ENCODE measurements at places on chromosomes 7 and 10. TPM values are rescaled to one million over a fixed set of nuclear protein-coding genes. Genes with fewer than 3 reads are reported as not detected.

Gene AKR1D1
- total RNA-seq = 0.13 TPM

- DNase-seq = no peak
Measured at GRCh38 chr10:3712707-3713106, 72.3 kb downstream of the KLF6 start.

- DNase-seq = no peak
Measured at GRCh38 chr10:125846894-125847293, 23.5 kb downstream of the BCCIP start.

GRCh38 chr10:113025487-113025886, 75.4 kb downstream of the TCF7L2 start:
- no peak for DNase-seq

Gene WNT2
- total RNA-seq = not detected

DNA sequence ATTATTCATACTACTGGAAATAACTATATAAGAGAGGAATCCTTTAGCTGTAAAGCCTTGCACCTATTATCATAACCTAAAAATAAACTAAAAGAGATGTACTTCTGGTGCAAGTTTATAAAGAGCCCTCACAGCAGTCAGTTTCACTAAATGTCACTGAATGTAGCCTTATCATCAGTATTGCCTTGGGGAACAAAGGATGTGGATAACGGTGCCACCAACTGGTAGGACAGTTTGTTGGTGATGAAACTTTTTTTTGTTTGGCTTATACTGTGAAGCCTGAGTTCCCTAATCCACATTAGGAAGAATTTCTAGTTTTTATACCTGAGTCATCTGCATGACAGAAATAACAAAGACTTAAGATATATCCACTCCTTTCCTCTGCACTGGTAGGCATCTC, 117.9 kb upstream of the COL1A2 start:
- DNase-seq = peak; percentile 76

GRCh38 chr7:45696476-45696875, 122.3 kb downstream of the ADCY1 start:
- no peak for DNase-seq

GRCh38 chr7:20721086-20721810, 65.4 kb downstream of the SP8 start:
- peak; percentile 35 for DNase-seq

Gene MMD2
- not detected for total RNA-seq

- no peak for DNase-seq
Measured at GRCh38 chr10:98403812-98404504, 11.0 kb downstream of the PYROXD2 start.

DNA sequence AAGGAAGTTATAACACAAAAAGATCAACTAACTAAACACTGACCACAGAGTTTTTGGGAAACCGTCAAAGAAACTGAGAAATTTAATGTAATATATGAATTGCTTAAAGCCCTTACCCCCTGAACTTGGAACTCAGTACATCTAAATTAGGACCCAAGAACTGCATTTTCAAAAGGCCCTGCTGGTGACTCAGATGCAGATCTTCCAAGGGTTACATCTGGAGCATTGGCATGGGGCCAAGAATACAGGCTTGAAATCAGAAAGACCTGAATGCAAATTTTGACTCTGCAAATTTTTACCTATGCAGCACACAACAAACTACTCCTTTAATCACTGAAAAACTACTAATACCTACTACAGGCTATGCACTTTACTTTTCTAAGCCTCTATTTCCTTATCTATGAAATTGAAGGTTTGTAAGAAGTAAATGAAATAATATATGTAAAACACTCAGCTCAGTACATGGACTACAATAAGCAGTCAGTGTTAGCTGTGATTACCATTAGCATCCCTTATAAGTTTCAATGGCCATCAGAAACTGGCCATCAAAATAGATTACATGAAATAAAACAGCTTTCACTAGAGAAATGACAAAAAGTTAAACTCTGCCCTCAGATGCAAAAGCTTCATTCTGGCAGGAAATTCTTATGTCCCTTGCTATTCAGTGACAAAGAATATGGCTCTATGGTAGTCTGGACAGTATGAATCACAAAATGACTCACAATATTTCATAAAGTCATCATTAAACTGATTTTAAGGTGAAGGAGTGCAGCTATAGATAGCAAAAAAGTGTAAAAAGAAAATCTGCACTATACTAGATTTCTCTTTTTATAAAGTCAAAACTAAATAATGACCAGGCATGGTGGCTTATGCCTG, 43.6 kb downstream of the NSUN6 start:
- DNase-seq = peak; percentile 14

DNA sequence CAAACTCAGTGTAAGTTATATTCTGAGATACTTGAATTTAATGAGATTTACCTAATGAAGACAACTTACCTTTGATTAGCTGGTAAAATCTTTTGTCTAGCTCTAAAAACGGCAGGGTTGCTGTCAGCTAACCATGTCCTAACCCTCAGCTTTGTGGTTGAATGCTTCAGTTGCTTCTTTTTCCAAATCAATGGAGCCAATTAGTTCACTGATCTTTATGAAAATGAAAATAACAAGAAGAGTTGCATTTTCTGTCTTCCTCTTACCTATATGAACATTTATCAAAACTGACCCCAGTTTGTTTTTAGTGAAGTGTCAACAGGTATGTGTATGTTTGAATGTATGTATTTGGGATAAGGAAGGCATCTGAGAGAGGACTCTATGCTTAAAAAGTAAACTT, 253.1 kb upstream of the MTPN start:
- DNase-seq = no peak

Gene TMEM139
- total RNA-seq = not detected

DNA sequence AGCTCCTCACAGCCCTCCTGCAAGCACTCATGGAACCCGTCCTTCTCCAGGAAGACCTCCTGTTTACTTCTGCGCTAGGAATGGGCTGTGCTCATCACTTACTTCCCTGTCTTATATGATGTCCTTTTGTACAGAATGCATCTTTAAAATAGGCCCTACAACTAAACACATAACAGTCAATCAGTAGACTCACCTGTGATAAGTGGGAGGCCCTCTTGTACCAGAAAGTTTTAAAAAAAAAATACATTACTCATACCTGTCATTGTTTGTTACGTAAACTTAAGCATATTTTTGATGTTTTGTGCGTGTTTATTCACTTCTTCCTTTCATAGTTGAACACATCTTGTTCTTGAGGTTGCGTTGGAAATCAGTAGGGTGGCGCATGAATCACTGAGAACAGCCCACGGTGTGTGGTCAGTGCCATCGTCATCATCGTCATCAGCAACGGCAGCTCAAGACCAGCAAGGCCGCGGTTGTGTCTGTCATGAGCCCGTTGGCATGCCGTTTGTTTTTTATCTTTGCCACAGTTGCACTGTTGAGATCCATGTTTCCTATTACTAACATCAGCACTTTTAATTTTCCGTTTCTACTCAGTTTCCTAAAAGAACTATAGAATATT, 232.8 kb downstream of the MGMT start:
- no peak for DNase-seq

GRCh38 chr10:100509241-100509840, 10.3 kb downstream of the SEC31B start:
- DNase-seq = peak; percentile 21

Gene SPAG6
- total RNA-seq = not detected

Gene FOXI2
- not detected for total RNA-seq

GRCh38 chr10:21797984-21798765, 205.4 kb downstream of the DNAJC1 start:
- DNase-seq = no peak

DNA sequence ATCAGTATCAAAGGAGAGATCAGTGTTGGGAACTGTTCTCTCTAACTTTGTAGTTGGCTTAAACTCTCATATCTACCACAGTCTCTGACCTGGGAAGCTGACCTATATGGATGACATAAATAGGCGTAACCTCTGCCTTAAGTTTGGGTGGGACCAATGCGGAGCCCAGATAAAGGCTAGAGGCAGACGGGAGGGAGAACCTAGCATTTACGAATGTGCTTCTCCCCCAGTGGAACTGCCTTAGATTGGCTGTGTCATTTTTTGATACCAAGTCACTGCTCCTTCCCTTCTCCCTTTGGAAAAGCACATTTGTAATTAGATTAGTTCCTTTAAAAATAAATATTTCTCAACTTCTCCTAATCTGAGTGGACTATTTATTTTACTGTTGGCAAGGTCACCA, 23.7 kb upstream of the LRRN3 start:
- no peak for DNase-seq

Gene PROSER2
- 5.9 TPM for total RNA-seq

- peak; percentile 57 for DNase-seq
Measured at GRCh38 chr7:50868426-50869100, 85.9 kb upstream of the GRB10 start.

DNA sequence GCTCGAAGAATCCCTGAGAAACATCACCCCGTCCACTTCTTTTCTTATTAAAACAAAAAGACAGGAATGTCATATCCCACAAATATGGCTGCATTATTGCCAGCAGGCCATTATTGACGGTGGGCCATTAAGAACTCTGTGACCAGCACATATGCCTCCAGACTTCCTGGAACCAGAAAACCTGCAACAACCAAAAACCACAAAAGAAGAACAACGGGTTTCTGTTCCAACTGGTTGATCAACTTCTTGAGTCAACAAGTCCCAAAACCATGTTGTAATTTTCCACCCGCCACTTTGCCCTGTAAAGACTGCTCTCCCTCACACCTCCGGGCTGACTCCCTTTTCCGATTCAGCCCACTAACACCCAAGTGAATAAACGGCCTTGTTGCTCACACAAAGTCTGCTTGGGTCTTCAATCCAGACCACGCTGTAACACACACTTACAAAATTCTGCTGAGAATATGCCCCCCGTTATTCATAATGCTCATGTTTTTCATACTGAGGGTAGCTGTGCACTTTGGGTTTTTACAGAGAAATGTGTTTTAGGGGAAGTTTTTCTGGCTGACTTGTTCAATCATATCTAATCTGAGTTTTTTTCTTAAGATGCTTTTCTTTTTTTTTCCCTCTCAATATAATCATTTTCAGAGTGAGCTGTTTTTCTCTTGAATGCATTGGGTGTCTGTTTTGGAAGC, 20.7 kb downstream of the ZNF107 start:
- no peak for DNase-seq

Gene AKR1C1
- 0.27 TPM for total RNA-seq

Gene LAMB4
- 0.32 TPM for total RNA-seq

Gene PIP
- total RNA-seq = not detected

- DNase-seq = peak; percentile 87
Measured at GRCh38 chr7:101258243-101258731, 13.4 kb upstream of the FIS1 start.

DNA sequence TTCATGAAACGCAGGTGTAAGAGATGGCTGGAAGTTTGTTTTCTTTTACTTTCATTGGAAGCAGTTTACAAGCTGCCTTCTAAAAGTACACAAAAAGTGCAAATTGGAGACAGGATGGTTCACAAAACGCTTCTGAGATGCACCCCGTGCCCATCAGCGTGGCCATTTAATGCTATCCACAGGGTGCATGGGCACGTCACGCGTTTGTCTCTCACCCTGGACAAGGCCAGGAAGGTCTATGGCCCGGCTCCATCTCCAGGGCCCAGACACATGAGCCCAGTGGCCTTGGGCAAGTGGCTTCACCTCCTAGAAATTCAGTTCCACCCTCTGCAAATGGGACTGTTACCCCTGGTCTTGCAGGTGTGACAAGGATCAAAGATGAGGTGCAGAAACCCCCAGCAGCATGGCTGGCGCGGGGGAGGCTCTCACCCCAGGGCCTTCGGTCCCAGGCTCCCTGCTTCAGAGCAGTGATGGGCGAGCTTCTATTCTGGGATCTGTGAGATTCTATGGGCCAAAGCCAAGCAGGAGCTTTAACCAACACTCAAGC, 60.8 kb upstream of the EBF3 start:
- no peak for DNase-seq

Gene WASL
- total RNA-seq = 32.1 TPM

Gene PRLHR
- not detected for total RNA-seq

- no peak for DNase-seq
Measured at GRCh38 chr10:36764823-36765222, 360.6 kb upstream of the ANKRD30A start.

DNA sequence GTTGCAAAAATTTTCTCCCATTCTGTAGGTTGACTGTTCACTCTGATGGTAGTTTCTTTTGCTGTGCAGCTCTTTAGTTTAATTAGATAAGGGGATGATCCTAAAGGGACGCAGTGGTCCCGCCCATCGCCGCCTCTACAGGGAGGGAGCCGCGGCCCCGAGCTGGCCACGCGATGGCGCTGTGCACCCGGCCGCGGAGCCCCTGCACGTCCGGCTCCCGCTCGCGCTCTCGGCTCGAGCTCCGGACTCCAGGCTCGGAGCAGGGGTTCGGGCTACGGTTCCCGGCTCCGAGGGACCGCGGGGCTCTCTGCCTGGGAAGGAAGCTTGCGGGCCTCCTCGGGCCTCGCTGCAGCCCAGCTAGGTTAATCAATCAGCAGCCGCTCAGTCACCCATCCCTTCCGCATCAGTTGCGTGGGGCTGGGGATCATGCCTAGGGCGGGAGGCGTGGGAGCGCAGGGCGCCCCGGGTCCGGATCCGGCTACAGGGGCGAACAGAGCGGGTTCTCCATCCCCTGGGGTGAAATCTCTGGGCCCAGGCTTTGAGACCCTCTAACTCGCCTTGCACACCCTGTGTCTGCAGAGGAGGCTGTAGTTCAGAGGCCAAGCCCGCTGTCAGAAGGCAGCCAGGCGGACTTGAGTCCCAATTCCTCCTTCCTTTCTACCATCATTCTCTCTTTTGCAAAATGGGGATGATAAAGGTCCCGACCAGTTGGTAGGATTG, 97.9 kb downstream of the WDR11 start:
- DNase-seq = peak; percentile 54

Gene HMX2
- total RNA-seq = not detected

GRCh38 chr7:140360697-140361229, 37.6 kb downstream of the SLC37A3 start:
- no peak for DNase-seq

Gene SHTN1
- total RNA-seq = 187 TPM

Gene CTAGE4
- not detected for total RNA-seq

- DNase-seq = no peak
Measured at GRCh38 chr7:24882989-24883621, 96.9 kb downstream of the OSBPL3 start.

- DNase-seq = no peak
Measured at GRCh38 chr7:9407816-9408215, 974.4 kb downstream of the NXPH1 start.

Gene CYP17A1
- not detected for total RNA-seq

DNA sequence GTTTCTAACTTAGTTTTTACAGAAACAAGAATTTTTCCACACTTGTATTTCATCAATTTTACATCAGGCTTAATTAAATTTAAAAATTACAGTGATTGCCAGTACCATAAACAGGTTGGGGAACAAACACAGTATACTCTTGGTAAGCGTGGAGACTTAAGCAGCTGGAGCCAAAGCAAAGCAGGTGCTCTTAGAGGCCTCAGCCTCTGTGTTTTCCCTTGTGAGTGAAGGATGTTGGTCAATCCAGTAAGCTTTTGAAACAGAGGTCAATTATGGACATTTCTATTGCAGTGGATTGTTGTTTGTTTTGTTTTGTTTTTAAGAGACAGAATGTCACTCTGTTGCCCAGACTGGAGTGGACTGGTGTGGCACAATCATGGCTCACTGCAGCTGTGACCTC, 100.6 kb upstream of the CELF2 start:
- DNase-seq = no peak

Gene MICU1
- 34.4 TPM for total RNA-seq

All from SK-MEL-5 (cell line).